Activated CD8-positive, alpha-beta memory T cell treated with anti-CD3 and anti-CD28 coated beads for 48 hours (primary cell): ENCODE measurements at places on chromosomes 4 and X.

- no peak for DNase-seq
These were observed 205.7 kb downstream of the AR start for GRCh38 chrX:67749536-67749935.

- no peak for DNase-seq
These were observed 52.4 kb upstream of the GUCY1A1 start for GRCh38 chr4:155614111-155614762.

GRCh38 chrX:140391313-140391712, 113.6 kb downstream of the SOX3 start:
- no peak for DNase-seq

DNA sequence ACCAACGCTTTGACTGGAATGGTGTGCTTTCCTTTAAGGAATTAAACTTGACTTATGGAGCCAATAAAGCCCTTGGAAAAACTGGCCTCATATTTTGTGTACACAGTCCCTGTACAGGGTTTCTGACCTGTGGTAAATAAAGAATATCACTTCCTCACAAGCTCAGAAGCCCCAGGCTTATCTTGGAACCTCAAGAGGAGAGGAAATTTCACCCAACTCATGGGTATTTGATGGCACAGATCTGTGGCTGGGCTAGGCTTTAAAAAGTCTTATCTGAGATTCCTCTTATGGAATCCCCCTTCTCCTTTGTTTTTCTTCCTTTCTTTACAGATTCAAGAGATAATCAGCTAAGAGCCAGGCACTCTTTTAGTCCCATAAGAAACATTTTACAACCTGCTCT, 89.3 kb upstream of the USP38 start:
- no peak for DNase-seq

DNA sequence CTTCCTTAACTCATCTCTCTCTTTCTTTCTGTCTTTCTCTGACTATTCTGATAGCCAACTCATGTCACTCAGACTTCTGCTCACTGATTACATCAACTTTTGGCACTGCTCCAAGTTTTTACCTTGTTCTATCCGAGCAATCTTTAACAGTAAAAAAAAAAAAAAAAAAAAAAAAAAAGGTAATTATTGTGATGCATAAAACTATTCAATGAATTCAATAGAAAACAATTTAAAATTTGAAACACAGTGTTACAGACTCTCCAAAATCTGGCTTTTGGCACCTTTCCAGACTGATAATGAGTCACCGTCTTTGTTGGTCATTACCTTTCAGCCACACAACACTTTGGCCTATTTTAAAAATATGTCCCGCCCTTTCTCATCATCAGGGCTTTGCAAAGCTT, 229.5 kb downstream of the GALNTL6 start:
- no peak for DNase-seq
